ENCODE measurements at places on chromosomes 1 and 21. TPM values are rescaled to one million over a fixed set of nuclear protein-coding genes. Genes with fewer than 3 reads are reported as not detected.

AGT gene
- 30.1 TPM for total RNA-seq

CHD1L gene
- 30.3 TPM for total RNA-seq

PRR9 gene
- not detected for total RNA-seq

PDZK1 gene
- 0.31 TPM for total RNA-seq

C4BPA gene
- total RNA-seq, result not detected

TBX19 gene
- 3.5 TPM for total RNA-seq

PLEKHA6 gene
- total RNA-seq, result 0.26 TPM

DCST2 gene
- total RNA-seq, result 0.75 TPM

NPPB gene
- total RNA-seq, result not detected

ALX3 gene
- not detected for total RNA-seq

LRRC71 gene
- 0.35 TPM for total RNA-seq
